ENCODE measurements at places on chromosomes 16 and 17.

GRCh38 chr17:57679906-57680695 is 65.0 kb downstream of the CCDC182 start:
- no peak for DNase-seq

DNA sequence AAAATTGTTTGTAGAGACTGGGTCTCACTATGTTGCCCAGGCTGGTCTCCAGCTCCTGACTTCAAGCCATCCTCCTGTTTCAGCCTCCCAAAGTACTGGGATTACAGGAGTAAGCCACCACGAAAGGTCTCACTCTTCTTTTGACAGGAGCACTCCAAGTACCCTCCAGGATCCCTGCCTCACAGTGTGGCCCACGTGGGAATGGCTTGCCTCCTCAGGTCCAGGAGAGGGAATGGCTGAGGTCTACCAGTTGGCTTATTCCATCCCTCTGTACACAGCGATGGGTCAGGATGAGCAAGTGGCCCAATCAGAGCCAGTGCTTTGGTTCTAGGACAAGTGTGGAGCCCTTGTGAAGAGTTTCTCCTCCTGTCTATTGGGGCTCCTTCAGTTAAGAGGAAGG is 73.7 kb upstream of the ZNF423 start:
- no peak for DNase-seq

GRCh38 chr17:29720551-29720950 is 97.8 kb upstream of the CORO6 start:
- DNase-seq = no peak

GRCh38 chr16:56362057-56362655 is 63.2 kb downstream of the AMFR start:
- no peak for DNase-seq

- DNase-seq = no peak
Measured at GRCh38 chr17:67818110-67819002, 6.9 kb upstream of the BPTF start.

DNA sequence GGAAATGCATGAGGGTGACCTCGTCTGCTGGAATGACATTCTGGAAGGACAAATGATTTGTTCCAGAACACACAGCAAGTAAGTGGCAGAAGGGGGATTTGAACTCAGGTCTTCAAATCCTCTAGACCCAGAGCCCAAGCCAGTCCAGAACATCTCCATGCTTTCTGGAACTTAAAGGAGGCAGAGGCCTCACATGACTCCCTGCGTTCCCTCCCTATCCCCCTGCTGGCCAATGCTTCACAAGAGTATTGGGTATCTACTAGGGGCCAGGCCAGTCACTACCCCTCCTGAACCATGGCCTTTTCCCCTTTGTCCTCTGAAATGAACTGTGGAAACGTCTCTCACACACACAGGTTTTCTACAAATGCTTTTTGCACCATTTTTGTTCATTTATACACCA is 7.6 kb upstream of the BEAN1 start:
- DNase-seq = no peak

DNA sequence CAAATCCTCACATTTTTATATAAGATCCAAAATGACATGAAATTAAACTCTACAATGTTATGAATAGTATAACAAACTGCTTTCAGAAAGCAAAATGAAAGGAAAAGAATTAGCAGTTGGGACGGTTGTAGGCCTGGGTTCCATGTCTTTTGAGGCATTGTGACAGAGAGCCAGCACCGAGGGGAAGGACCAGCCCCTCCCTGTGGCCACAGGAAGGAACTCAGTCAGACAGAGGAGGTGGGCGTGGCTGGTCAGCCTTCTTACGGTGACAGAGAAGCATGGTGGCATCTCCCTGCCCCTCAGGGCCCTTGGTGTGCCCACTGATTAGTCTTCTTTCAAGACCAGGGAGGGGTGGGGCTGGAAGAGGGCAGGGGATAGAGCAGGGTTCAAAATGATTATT is 5.7 kb downstream of the ZNF319 start:
- no peak for DNase-seq

DNA sequence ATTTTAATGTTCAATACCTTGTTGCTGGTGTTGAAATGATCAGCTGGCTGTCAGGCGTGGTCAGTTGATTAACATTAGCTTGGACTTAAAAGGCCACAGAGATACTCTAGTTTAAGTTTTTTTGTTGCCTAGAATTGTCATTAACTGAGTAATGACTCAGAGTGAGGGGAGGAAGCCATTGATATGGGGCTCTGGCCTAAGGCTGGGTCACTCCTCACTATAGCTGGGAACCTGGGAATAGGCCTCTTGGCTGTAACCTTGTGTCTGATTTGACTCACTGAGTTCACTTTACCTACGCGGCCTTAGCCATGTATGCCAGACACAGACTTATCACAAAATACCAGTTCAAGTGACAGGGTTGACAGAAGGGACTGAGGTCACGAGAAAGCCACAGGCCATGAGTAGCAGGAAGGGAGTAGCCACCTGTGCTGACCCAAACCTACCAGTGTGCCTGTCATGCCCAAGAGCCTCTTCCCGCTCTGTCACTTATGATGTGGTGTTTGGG is 37.9 kb upstream of the ADCY7 start:
- no peak for DNase-seq

- no peak for DNase-seq
Measured at GRCh38 chr17:50508573-50509460, 578 bp downstream of the MYCBPAP start.

GRCh38 chr16:87463722-87464690 is 28.8 kb downstream of the ZCCHC14 start:
- DNase-seq = no peak

- peak; percentile 41 for DNase-seq
Measured at GRCh38 chr16:30112197-30113030, 923 bp downstream of the GDPD3 start.

GRCh38 chr16:67474551-67475455 is 6.2 kb downstream of the ATP6V0D1 start:
- DNase-seq = no peak

DNA sequence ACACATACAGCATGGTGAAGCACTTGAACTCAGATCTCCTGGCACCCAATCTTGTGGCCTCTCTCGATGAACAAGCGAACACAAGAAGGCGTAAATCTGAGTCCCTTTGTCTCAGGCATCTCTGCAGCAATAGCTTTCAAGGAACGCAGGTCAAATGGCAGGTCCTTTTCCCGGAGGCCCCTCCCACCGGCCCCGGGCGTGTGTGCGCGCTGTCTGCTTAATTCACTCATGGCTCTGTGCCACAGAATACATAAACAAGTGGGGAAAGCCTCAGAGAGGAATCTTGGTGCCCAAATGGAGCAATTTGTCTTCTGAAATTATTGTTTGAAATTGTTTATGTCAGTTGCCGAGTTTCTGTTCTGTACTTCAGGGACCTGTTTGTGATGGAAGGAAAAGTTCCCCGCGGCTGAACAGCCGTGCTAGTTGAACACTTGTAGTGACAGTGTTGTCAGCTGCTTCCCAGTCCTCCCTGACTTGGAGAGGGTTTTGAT is 14.8 kb downstream of the MYOCD start:
- DNase-seq = no peak

DNA sequence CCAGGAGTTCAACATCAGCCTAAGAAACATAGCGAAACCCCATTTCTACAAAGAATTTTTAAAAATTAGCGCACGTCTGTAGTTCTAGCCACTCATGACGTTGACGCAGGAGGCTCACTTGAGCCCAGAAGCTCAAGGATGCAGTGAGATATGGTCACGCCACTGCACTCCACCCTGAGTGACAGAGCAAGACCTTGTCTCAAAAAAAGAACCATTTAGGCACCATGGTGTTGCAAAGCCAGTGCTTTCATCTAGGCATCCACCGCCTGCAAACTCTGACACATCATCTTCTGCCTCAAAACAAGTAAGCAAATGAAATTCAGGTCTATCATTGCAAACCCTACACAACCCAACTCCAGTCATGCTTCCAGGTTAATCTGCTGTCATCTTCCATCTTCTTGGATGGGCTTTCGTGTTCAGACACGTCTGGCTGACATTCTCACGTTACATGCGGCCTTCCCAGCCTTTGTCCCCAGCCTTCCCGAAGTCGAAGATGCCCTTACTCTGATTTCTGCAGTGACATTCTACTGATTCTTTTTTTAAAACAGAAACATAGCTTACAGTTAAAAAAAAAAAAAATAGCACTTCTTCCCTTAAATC is 8.9 kb downstream of the ANKRD11 start:
- no peak for DNase-seq

DNA sequence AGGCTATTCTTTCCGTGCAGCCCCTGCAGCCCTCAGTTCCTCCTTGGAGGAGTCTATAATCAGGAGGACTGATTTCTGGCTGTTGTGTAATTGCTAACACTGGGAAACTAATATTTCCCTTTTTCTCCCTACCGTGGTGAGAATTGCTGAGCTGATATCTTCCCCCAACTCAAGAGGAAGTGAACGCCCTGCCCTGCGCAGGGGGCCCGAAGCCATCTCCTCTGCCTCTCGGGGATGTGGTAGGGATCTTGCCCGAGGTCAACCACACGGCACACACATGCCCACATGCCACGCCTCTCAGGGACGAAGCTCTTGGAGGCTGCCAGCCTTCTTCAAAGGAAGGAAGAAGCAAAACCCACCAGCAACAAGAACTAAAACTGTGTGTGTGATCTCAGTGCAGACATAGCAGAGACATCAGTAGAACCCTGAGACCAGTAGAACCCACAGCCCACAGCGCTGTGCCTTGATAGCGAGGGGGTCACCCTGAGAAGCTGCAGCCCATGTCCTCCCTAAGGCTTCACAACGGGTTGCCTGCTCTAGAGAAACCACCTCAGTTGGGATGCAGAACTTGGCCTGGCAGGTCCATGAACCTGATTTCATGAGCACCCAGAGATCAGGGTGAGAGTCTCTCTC is 8.9 kb upstream of the ULK2 start:
- DNase-seq = no peak

- no peak for DNase-seq
Measured at GRCh38 chr16:4746215-4746614, 11.9 kb downstream of the DNAAF8 start.

DNA sequence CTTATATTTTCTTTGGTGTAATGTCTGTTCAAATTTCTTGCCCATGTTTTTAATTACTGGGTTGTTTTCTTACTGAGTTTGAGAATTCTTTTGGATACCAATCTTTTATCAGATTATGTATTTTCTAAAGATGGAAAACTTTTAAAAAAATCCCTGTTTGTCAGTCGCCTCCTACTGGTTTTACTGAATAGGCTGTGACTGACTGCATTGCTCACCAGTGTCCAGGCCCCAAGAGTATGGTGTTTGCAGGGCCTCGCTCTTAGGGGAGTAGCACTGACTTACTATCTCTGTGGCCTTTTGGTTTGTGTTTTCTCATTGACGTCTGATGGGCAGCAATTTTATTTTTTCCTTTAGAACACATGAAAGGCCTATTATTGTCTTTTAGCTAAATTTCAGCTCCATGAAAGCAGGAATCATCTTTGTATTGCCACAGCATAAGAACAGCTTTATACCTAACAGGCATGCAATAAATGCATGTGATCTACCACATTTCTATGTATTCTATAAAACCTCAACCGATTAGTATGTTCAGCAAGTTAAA is 188.4 kb downstream of the AATF start:
- no peak for DNase-seq

DNA sequence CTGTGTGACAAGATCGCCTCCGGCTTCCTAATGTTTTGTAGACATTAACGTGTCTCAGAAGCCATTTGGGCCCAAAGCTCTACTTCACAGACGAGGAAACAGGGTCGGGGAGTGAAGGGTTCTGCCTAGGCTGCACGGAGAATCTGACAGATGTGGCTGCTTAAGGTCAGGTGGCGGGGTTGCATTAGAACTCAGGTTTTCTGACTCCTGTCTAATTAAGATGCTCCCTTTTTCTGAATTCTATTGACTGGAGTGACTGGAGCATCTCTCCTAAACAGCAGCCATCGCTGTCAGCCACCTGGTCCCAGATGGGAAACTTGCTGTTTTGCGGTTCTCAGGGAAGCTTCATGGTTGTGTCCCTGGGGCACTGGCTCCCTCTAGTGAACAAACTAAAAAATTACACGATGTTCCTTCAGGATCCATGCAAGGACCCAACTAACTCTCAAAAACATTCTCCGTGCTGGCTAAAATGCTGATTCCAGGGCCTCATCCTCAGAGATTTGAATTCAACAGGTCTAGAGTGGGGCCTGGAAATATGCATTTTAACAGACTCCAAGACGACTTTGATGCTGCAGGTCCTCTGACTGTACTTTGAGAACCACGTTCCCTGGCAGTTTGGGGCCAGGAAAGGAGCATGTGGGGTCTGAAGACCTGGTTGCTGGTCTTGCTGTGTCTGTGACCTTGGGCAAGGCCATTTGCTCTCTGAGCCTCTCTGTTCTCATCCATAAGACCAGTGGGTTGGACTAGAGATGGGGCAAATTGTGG is 117.4 kb downstream of the IRF8 start:
- DNase-seq = no peak

DNA sequence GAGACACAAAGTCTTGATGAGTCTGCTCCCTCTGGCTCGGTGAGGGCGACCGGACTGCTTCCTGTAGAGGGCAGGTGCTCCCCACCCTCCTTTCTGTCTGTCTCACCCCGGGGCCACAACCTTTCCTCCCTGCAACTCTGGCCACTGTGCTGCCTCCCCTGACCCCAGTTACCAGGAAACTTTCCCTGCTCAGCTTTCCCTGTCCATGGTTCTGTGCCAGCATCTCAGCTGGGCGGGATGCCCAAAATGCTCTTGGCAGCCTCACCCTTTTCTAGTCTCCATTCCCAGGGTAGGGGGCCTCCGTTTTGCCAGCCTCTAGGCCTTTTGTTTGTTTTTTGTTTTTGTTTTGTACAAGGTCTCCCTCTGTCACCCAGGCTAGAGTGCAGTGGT is 1.4 kb downstream of the PLD2 start:
- DNase-seq = no peak

DNA sequence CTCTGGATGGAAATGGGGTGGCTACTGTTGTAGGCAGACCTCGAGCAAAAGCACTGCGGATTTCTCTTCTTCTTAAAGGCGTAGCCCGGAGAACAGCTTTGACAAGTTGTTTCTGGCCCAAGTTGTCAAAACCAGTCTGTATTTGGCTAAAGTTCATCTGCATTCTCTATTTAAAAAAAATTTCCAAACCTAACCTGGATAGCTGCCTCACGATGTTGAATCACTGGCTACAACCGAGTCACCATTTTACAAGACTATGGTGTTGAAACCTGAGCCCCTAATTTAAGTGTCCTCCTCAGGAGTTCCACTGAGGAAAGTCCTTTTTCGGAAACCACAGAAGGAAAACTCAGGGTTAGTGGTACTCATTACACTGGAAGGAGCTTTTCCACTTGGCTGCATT is 1.5 kb downstream of the SLC16A6 start:
- no peak for DNase-seq

GRCh38 chr16:28873543-28874201 is 4.6 kb upstream of the ATP2A1 start:
- DNase-seq = peak; percentile 38

- DNase-seq = no peak
Measured at GRCh38 chr17:5509482-5509881, 23.1 kb downstream of the MIS12 start.

DNA sequence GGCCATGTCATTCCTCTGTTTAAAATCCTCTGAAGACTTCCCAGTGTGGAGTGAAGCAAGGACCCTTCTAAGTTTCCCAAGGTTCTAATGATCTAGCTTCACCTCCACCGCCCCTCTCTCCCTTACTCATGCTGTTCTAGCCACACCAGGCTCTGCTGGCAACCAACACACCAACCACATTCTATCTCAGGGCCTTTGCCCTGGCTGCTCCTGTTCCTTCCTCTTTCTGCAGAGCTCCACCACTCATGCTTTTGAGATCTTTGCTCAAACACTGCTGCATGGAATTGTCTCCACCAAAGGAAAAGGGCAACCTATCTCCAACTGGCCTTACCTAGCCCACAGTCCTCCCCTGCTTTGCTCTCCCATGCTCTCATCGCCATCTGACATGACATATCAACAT is 128.7 kb downstream of the XYLT1 start:
- DNase-seq = no peak
